ENCODE measurements at places on chromosomes 2 and 18. TPM values are rescaled to one million over a fixed set of nuclear protein-coding genes. Genes with fewer than 3 reads are reported as not detected.

KIF1A gene
- polyA plus RNA-seq, result not detected

MPP4 gene
- not detected for polyA plus RNA-seq

ERCC3 gene
- polyA plus RNA-seq, result 52.2 TPM

IL36RN gene
- not detected for polyA plus RNA-seq

POTEF gene
- polyA plus RNA-seq, result not detected

INHA gene
- polyA plus RNA-seq, result 3.6 TPM

STARD6 gene
- polyA plus RNA-seq, result not detected

TTN gene
- polyA plus RNA-seq, result 1.3 TPM

PSD4 gene
- 0.79 TPM for polyA plus RNA-seq
